ENCODE measurements at places on chromosomes 4 and X. TPM values are rescaled to one million over a fixed set of nuclear protein-coding genes. Genes with fewer than 3 reads are reported as not detected.

DNA sequence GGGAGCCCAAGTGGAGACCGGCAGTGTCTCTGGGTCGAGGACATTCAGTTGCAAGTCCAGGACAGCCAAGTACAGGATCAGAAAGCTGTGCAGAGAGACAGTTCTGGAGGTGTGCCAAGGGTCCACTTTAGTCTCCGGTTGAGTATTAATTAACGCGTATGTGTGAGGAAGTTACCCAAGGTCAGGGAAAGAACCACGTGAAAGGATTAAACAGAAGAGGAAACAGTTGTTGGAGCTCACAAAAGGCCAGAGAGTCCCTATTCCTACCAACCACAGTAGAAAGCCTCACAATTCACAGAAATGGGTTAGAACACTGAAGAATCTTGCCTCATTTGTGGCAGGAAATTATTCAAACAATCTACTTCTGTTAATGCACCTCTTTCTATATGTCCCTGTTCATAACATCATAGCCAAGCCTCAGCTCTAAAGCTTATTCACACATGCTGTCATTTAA is 17.9 kb upstream of the NSUN7 start:
- no peak for DNase-seq

ITIH6 gene
- total RNA-seq, result not detected

PNMA6A gene
- total RNA-seq, result not detected

DNA sequence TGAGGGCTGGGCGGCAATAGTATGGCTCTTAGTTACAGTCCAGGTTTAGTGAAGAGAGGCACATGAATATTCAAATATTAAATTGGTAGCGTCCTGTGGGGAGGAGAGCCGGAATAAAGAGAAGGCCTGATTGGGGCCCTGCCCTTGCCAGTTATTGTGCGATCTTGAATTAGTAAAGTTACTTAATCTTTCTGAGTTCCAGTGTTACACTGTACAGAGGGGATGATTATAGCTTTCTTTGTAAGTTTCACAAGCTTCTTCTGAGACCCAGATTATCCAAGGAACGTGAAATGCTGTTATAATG is 1.2 kb downstream of the METAP1 start:
- no peak for DNase-seq

GRCh38 chr4:85092536-85092935 is 126.0 kb upstream of the WDFY3 start:
- DNase-seq, result no peak

GABRG1 gene
- total RNA-seq, result not detected

DNA sequence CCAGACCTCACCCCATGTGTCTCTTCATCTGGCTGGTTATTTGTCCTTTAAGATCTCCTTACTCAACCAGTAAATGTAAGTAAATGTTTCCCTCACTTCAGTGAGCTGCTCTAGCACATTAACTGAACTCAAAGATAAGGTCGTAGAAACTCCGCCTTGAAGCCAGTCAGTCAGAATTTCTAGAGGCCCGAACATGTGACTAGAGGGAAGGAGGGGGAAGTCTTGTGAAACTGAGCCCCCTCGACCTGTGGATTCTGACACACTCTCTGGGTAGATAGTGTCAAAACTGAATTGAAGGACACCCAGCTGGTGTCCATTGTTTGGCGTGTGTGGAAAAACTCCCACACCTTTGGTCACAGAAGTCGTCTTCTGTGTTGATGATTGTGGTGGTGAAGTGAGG is 933.9 kb downstream of the ADGRL3 start:
- no peak for DNase-seq

DNA sequence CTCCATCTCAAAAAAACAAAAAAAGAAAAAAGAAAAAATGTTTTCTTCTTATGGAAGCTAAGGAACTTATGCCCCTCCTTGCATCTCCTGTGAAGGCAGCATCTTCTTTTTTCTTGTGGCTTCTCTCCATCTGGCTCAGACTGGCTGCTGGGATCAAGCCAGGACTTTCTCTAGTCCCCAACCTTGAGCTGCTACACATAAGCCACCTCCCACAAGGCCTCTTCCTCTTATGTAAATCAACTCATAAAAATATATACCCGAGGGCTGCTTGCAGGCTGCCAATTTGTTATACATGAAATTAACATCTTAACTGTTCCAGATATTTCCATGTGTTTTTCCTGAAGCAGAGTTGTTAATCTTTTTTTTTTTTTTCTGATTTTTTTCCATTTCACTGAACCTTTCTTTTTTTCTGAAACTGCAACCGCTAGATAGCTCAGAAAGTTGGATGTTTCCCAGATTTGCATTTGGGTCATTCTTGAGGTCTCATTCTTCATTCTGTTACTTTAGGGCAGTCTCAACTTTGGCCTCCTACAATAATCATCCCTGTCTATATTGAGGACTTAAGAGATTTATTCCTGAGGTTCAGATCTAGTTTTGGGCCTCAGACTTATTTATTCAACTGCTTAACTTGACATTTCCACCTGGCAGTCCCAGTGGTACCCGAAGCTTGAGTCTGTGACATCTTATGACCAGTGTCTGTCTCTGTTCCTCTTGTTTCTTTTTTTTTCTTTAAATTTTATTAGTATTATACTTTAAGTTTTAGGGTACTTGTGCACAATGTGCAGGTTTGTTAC is 10.3 kb downstream of the SNX25 start:
- peak; percentile 28 for DNase-seq

- no peak for DNase-seq
These were observed 381.2 kb upstream of the IGFBP7 start for GRCh38 chr4:57491388-57491787.

MGARP gene
- total RNA-seq, result not detected

GRCh38 chr4:30719454-30720020 is 632 bp upstream of the PCDH7 start:
- peak; percentile 68 for DNase-seq

FOXR2 gene
- 16.4 TPM for total RNA-seq

DNA sequence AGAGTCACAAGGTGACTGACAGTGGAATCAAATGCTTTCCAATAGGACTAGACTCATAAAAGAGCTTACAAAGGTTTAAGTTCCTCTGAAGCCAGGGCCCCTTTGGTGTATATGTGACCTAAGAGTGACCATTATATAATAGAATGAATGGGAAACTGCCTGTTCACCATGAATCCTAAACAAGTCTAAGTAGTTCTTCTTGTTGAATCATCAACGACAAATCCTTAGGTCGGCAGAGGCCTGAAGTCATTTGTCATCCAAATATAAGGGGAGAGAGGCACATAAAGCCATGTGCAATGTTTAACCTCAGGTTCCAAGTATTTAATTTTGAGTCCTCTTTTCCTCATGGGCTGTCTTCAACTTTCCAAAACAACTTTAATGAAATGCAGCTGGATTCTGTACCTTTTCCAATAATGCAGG is 122.4 kb downstream of the RASL11B start:
- peak; percentile 31 for DNase-seq

- DNase-seq, result no peak
These were observed 8.3 kb downstream of the SLITRK2 start for GRCh38 chrX:145825896-145826295.

- no peak for DNase-seq
These were observed 3.2 kb downstream of the DDX3X start for GRCh38 chrX:41337140-41337539.

PCDH11X gene
- total RNA-seq, result 0.08 TPM

- no peak for DNase-seq
These were observed 1.2 kb downstream of the POU3F4 start for GRCh38 chrX:83509254-83509801.

DNA sequence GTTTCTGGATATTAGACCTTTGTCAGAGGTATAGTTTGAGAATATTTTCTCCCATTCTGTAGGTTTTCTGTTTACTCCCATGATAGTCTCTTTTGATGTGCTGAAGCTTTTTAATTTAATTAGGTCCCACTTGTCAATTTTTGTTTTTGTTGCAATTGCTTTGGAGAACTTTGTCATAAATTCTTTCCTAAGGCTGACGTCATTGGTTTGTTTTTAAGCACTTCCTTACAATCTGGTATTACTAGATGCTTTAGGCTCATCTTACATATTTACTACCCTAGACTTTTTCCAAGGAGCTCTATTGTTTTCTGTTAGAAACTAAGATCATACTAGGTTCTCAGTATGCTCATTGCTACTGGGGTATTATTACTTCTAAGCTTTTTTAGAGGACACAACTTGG is 806.3 kb downstream of the PDHA2 start:
- DNase-seq, result no peak

DDX53 gene
- total RNA-seq, result not detected

POLN gene
- 2.9 TPM for total RNA-seq

IGBP1 gene
- 37.4 TPM for total RNA-seq

GRCh38 chr4:127936974-127937373 is 28.0 kb downstream of the MFSD8 start:
- peak; percentile 33 for DNase-seq

- DNase-seq, result no peak
These were observed 152.8 kb upstream of the DIPK2B start for GRCh38 chrX:45353456-45353855.

GAGE12F gene
- not detected for total RNA-seq

- peak; percentile 95 for DNase-seq
These were observed 165.6 kb upstream of the S100G start for GRCh38 chrX:16484338-16484737.

- DNase-seq, result no peak
These were observed 190.1 kb upstream of the GPRIN3 start for GRCh38 chr4:89497517-89498308.

- DNase-seq, result no peak
These were observed 61.6 kb upstream of the STS start for GRCh38 chrX:7085879-7086278.

- no peak for DNase-seq
These were observed 22.4 kb downstream of the AFF1 start for GRCh38 chr4:86957215-86957614.

CNKSR2 gene
- 8.6 TPM for total RNA-seq

GRCh38 chr4:171067422-171067821 is 745.8 kb upstream of the GALNTL6 start:
- DNase-seq, result no peak

DNA sequence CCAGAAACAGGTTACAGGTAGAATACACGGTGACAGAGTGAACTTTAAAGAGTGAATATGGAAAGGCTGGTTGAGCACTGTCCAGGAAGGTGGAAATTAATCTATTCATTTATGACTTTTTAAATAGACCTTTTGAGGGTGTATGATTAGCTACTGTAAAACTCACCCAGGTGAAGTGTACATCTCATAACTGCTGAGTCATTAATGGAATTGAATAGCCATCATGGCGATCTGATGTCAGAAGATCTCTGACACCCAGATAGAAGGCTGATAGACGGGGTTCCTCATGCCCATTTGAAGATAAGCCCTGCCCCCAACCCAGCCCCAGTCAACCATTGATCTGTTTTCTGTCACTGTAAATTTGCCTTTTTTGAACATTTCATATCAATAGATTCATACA is 84.0 kb downstream of the PRSS12 start:
- DNase-seq, result no peak

GRCh38 chr4:98838531-98838930 is 90.4 kb downstream of the EIF4E start:
- DNase-seq, result no peak

GRCh38 chr4:94497690-94498089 is 45.9 kb downstream of the PDLIM5 start:
- DNase-seq, result no peak

- no peak for DNase-seq
These were observed 42.4 kb downstream of the NAP1L5 start for GRCh38 chr4:88655226-88655625.

NSG1 gene
- total RNA-seq, result 0.73 TPM

DNA sequence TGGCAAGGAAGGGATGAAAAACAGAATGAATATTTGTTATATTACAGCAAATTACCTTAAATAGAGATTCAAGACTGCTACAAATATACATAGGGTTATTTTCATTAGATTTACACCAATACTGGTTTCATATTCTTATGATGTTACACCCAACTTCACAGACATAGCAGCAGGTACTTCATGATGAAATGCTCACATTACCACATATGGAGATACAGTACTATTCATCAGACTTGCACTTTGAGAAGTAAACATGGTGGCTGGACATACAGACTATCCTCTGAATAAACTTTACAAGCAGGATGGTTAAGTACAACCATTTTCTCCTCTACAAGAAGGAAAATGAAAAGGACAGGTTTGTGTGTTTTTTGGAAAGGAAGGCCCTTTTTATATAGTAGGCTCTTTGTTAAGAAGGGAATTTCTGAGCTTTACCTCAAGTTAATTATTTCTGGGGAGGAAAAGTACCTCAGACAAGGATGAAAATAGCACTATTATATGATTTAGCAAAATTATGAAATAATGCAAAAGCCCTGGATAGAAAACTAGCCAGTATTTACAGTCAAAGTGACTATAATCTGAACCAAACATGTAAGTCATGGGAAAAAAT is 12.0 kb upstream of the FAM120C start:
- no peak for DNase-seq

- peak; percentile 40 for DNase-seq
These were observed 7.9 kb upstream of the GNRHR start for GRCh38 chr4:67762086-67762485.

DNA sequence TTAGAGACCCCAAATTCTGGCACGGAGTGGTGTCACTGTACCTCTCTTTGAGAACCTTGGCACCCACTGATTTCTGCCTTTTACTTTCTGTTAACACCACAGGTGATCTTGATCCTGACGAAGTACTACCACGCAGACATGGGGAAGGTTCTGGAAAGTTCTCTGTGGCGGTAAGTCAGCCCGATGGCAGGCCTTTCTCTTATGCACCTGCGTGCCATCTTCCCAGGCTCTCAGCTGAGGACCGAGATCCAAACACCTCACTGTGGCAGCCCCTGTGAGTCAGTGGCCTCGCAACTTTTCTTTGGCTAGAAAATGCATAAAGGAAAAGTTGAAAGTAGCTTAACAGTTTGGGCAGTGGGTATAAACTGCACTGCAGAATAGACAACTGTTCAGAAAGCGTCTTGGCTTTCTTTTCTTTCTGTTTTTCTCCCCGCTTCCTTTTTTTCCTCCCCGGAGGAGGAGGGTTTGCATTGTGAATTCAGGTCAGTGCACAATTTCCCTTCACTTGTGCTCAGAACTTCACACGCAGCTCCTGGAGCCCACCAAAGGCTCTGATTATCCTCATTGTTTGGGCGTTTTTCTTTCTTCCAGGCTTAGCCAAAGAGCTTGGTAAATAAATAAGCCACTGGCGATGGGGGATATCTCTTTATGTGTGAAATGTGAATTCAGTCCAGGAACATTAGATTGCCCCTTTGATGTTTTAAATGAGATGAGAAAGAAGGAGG is 38.4 kb downstream of the PSAPL1 start:
- no peak for DNase-seq

DNA sequence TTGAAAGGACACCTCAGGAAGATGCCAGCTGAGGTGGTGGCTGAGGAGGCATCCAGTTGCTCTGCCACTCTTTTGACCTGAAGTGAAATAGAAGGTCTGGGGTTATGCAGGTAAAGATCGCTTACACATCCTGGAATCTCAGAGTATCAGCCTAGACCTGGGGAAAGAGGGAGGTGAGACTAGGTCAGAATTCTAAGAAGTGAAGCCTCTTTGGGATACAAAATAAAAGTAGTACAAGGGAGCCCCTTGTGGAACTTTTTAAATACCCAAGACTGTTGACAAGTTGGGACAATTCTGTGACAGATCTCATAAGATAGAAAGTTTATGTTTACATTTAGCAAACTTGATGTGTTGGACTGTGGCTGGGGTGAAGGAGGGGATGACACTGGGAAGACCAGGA is 263.1 kb downstream of the SPRY1 start:
- no peak for DNase-seq

FHIP1A gene
- total RNA-seq, result 11.7 TPM
